ENCODE measurements at places on chromosomes 1 and 21. TPM values are rescaled to one million over a fixed set of nuclear protein-coding genes. Genes with fewer than 3 reads are reported as not detected.
A peak's percentile ranks its signal among the peaks of the same experiment; 100 is the strongest.

DNA sequence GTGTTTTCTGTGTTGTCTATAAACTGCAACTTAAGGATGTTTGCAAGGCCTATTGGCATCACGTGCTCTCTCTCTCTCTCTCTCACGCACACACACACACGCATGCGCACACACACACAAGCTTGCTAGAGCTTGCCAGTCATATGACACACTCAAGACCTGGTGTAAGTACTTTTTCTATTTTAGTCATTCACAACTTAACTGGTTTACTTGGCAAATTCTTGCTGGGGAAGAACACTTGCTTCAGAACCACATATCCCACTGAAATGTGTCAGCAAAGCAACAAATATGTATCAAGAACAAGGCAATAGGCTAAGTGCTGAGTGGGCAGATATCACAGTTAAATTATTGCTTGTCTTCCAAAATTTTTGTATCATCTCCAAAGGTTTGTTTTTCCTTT is 107.8 kb downstream of the DISC1 start:
- DNase-seq: no peak

DNA sequence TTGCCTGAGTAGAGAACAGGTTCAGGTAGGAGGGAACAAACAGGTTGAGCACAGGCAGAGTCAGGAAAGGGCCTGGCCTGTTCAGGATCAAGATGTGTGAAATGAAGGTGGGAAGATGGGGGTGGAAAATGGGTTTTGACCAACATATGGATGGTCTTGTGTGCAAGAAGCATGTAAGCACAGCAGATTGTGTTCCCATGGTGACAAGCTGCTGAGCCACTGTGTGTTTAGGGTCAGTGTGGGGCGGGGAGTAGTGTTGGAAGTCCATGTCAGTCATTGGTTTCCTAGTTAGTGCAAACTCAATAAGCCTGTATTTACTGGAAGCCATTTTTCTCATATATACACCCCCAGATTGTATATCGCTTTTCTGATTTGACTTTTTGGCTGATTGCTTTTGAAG is 111.9 kb downstream of the CAMTA1 start:
- DNase-seq: no peak

DNA sequence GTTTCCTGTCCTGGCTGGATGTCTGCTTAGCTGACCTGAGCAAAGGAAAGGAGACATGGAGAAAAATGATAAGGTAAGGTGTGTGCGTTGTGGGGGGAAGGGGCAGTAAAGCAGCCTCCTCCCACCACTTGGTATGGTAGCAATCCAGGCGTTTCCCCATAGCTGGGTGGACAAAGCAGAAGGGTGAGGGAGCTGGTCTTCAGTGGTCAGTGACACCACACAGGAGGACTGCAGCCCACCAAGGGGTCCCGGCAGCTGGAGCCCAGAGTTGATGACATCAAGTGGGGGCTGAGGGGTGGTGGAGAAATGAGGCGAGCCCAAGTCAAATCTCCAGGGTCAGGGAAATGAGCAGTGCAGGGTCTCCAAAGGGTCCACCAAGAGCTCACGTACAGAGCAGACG is 69.3 kb upstream of the LRRN2 start:
- no peak for DNase-seq

DNA sequence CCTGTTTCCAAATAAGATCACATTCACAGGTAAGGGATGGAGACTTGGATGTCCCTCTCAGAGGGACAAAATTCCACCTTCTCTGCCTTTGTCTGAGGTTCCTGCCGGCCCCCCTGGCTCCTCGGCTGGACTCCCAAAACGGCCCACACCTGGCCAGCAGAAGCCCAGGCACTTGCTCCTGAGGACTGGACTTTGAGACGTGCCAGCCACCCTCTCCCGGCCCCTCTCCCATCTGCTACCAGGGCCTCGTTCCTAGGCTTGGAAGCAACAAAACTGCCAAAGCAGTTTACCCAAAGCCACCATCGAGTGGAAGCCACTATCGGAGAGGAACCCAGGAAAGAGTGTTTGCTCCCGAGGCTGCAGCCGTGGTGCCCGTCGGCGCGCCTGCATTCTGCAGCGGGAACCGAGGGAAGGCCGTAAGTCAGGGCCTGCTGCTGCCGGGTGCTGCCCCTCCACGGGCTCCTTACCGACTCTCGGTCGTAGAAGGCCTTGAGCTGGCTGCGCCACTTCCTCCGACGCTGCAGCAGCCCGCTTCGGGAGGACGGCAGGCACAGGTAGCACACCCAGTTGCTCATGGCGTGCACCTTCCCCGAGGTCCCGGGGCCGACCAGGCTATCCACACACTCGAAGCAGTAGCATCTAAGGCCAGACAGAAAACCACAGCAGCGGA is 3.5 kb downstream of the DNMT3L start:
- no peak for DNase-seq

DNA sequence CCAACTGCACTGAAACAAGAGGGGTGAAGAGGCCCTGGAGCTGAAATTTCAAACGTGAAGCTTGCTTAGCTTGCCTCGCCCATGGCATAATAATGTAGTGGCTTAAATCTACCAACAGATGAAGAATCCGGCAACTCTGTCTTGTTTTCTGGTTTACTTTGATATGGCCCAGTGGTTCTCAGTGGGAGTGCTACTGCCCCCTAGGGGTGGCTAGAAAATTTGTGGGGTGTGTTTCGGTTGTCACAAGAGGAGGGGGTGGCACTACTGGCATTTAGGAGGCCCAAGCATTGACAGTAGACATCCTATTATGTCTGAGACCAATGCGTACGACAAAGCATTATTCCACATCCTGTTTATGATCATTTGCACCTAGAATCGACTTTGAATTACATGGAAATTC is 51.9 kb upstream of the C8B start:
- no peak for DNase-seq

GRCh38 chr21:29630441-29630840 is 309.4 kb downstream of the GRIK1 start:
- DNase-seq: no peak

GRCh38 chr21:28393279-28393678 is 599.4 kb downstream of the LTN1 start:
- peak; percentile 75 for DNase-seq

Gene VWA5B1
- not detected for total RNA-seq
